ENCODE measurements at places on chromosomes 16 and 17.

DNA sequence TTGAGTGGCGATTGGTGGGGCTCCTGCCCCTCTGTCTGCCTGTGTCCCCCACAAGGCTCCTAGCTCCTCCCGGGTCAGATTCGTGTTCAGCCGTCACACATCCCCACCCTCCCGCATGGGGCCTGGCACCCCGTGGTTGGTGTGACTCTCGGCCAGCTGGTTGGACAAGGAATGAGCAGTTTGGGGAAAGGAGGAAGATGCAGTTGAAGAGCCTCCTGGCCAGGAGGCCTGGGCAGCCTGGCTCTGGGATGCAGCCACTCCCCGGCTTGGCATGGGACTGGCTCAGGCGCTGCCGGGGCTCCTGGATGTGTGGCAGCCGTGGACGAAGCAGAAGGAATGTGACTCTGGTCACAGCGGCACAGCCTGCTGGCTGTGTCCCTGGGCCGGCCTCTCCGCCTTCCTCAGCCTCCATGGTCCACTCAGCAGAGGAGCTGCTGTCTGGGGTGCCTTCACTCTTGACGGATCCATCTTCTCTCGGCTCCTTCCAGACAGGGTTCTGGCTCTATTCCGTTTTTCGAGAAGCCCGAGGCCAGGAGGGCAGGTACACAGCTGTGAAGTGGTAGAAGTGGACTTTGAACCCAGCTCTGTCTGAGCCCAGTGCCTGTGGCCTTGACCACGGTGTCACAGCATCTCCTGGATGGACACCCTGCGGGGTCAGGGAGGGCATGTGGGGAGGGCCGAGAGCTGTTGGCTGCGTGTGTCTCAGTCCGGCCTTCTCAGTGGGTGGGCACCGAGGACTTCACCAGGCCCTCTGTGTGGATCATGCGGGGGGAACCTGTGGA is 2.1 kb downstream of the TRAF7 start:
- DNase-seq, result no peak

DNA sequence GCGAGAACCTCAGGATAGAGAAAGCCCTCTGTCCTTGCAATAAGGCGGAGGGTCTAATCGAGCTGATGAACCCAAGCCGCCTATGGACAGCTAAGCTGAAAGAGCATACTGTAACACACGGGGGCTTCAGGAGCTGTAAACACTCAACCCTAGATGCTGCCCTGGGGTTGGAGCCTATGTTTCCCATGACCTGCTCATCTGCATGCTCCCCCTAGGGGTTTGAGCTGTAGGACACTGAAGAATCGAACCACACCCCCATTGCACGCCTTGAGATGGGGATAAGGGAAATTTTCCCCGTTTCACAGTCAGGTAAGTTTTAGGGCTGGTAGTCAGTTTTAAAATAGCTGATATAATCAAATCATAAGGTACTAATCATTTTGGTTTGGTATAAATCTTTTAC is 675.6 kb upstream of the CDH8 start:
- DNase-seq, result no peak

DNA sequence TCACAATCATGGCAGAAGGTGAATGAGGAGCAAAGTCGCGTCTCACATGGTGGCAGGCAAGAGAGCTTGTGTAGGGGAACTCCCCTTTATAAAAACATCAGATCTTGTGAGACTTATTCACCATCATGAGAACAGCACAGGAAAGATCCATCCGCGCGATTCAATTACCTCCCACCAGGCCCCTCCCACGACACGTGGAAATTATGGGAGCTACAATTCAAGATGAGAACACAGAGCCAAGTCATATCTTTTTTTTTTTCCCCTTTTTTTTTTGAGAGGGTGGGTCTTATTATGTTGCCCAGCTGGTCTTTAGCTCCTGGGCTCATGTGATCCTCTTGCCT is 60.0 kb downstream of the RPTOR start:
- DNase-seq, result no peak

- DNase-seq, result no peak
These were observed 17.9 kb downstream of the PSME3IP1 start for GRCh38 chr16:57167953-57168352.

DNA sequence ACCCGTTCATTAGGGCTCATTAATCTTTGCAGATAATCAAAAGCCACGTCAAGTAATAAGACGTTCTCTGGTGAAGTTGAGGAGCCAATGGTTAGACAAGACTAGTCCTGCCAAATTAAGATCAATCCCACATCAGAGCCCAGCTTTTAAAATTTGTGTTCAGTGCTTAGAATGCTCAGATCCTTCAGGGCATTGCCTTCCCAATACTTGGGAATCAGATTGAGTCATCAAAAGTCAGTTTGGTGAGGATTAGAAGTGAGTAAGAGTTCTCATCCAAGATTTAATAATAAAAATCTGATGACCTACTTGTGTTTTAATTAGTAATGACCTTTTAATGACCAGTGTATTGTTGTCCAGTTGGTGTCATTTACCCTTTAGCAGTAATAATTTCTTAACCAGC is 19.8 kb downstream of the MAP2K4 start:
- no peak for DNase-seq

- DNase-seq, result no peak
These were observed 59.2 kb upstream of the GOT2 start for GRCh38 chr16:58793366-58793765.

GRCh38 chr17:76160896-76161528 is 20.0 kb upstream of the FOXJ1 start:
- DNase-seq, result no peak

DNA sequence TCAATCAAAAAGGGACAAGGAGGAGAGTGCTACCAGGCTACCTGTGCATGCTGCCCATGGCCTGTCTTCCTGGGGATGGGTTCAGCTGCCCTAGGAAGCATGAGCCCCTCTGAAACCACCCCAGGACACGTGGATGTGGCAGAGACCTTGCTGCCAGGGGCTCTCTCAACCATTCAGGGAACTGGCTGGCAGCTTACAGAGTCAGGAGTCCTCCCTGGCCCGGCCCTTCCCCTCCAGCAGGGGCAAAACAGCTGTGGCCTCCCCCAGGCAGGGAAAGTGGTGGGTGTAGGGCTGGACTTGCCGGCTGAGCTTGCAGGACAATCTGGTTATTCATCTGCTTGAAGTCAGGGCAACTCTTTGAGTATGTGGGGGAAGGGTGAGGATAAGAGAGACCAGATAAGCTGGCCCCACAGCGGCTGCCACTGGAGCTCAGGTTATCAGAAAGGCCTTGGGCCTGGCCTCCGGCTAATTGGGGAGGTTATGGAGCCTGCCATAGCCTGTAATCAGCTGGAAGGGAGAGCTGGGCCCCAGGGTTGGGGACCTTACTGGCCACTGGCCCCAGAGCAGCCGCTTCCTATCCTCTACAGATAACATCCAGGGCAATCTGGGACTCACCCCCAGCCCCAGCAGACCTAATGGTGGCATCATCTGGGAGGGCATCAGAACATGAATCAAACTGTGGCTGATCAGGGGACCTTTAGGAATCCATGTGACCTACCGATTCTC is 5.6 kb upstream of the TBX2 start:
- DNase-seq, result no peak

DNA sequence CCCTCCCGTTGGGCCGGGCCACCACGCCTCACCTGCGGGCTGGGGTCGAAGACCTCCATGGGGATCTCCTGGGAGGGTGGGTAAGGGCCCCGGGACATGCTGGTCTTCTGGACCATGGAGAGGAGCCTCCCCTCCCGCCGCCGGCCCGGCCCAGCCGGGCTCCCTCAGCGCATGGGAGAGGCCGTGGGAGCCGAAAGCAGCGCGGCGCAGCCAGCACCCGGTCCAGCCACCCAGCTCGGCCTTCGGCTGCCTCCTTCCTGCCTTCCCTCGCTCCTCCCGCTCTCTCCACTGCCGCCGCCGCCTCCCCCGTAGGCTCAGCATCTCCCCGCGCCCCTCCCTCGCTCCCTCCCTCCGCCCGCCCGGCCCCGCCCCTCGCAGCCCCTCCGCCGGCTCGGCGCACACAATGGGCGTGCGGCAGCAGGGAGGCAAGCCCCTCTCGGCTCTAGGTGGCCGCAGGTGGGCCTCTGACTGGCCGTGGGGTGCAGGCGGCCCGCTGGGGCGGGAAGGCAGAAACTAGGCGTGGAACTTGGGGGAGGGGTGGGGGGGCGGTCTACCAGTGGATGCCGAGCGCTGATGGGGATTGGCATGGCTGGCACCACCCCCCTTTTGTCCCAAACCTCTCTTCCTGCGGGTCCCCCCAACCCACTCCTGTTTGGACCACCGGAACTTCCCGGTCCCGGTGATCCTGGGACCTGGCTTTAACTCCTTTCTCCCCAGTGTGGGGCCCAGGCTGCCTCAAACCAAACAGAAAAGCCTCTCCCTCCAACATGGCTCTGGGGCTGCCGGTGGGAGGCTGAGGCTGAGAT is at the start of gene CACNB1:
TSS of gene CACNB1 (minus strand) at position 290 of the 806 bp plus-strand sequence. CDS start at position 116, 174 bp downstream.
- peak; percentile 86 for DNase-seq

GRCh38 chr16:78823027-78823426 is 723.6 kb downstream of the WWOX start:
- DNase-seq, result no peak

- DNase-seq, result no peak
These were observed 138.4 kb downstream of the PHKB start for GRCh38 chr16:47599512-47599911.

DNA sequence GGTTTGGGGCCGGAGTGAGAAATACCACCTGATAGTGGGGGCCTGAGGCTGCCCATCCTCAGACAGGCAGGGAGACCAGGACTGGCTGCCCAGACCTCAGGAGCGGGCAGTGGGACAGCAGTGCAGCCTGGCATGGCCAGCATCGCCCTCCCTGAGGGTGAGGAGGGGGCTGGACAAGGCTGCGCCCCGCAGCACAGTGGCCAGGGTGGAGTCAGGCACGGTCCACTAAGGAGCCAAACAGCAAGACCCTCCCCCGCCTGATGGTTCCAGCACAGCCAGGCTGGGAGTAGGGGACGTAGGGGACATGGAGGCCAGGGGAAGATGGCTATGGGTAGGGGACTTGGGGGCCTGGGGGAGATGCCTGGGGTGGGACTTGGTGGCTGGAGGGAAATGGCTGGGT is 3.3 kb downstream of the ZNF598 start:
- no peak for DNase-seq

GRCh38 chr16:70473446-70474319 is 19.3 kb downstream of the FCSK start:
- no peak for DNase-seq

- DNase-seq, result peak; percentile 68
These were observed 752 bp downstream of the EXOSC6 start for GRCh38 chr16:70250748-70251628.

DNA sequence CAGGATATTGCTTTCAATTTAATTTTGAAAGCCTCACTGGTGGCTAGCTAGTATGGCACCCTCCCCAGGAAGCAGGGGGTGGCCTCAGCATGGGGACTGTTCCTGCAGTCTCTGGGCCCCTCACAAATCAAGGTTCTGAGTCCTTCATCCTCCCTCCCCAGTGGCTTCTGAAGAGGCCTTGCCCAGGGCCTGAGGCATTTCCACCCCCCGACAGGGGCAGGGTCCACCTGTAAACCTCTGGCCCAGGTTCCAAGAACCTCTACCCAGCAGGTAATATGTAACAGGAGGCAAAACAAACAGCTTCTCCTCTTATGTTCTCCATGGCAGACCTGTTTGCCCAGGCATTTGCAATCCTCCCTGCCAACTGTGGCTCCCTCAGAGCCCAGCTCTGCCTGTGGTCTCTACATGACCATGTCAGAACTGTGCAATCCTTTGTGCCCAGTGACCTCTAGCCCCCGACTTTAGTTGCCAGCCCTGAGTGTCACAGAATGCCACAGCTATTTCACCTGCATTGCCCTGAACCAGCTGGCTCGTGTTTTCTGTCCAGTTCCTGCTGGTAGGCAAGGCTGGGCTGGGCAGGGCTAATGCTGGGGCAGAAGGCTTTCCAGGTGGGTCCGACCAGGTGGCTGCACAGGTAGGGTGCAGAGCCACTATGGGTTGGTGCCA is 14.3 kb downstream of the ACSF2 start:
- no peak for DNase-seq

GRCh38 chr17:12730931-12731521 is 58.3 kb upstream of the ARHGAP44 start:
- DNase-seq, result no peak

DNA sequence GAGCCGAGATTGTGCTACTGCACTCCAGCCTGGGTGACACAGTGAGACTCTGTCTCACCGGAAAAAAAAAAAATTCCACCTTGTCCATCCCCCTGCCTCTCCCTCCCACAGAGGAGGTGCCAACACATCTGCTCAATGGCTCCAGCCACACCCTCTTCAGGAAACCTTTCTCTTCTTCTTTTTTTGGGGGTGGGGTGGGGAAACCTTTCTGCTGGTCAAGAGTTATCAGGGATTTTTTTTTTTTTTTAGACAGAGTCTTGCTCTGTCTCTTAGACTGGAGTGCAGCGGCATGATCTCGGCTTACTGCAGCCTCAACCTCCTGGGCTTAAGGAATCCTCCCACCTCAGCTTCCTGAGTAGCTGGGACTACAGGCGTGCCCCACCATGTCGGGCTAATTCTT is 18.7 kb downstream of the TNS4 start:
- no peak for DNase-seq

DNA sequence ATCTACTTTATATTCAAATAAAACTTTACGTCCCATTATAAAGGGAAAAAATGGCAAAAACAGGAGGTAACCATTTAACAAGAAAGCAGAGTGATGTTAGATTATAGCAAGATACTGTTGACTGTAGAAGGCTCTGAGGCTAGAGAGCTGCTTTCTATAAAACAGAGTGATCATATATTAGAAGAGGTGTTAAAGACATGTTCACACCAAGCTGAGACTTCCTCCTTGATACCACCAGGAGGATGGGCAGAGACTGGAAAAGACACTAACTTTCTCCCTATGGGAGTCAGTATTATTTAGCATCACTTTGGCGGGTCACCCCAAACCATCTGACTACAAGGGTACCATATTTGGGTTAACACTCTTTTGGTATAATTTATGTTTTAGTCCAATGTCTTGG is 687 bp upstream of the CIITA start:
- DNase-seq, result no peak

GRCh38 chr17:59405944-59406705 is 74.7 kb downstream of the YPEL2 start:
- no peak for DNase-seq

- DNase-seq, result no peak
These were observed 80.9 kb upstream of the STAC2 start for GRCh38 chr17:39306509-39307212.

DNA sequence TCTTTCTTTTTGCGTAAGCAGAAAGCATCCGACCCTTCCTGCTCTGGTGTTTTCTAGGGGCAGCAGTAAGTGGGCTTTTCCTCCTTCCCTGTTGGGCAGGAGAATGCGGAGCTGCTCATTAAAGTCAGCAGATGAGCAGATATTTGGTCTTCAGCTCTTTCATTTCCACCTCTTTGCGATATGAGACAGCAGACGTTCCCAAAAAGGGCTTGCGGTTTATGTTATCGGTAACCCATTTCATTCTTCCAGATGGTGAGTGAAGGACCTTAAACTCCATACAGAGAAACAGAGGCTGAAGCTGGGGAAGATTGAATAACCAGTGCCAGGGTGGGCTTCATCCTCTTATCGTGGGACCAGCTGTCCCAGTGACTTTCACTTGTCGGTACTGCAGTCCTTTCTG is 40.7 kb downstream of the KSR1 start:
- no peak for DNase-seq

DNA sequence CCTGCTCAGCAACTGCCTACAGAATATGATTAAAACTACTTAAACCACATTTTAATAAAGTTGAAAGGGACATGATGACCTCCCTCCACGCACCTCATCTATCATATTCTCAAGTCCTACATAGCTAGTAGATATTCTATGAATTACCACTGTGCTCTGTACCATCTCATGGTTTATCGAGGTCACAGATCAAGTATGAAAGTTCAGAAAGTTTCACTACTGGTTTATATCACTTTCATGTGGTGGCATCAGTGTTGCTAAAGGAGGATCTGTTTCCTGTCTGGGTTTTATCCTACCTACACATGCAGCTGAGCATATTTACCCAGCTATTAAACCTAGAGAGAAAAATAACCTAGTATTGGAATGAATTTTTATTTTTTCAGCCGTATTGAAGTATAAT is 214.9 kb upstream of the MON1B start:
- DNase-seq, result no peak

All from activated T-cell treated with anti-CD3 and anti-CD28 coated beads, Interleukin-2, amount 50 U/mL, for 72 hours (primary cell).